Upper lobe of right lung (tissue), 1 donor: ENCODE measurements at places on chromosomes 1 and 21.

GRCh38 chr1:27621051-27621920, 13.7 kb downstream of the FGR start:
- H3K27ac ChIP-seq = peak overlapping the region; percentile 3
- no peak for DNase-seq
- H3K4me3 ChIP-seq = no peak overlapping the region
- H3K27me3 ChIP-seq = no peaks in the 10 kb centered on the region
- peaks cover 34% of the 10 kb centered on the region for H3K4me1 ChIP-seq

DNA sequence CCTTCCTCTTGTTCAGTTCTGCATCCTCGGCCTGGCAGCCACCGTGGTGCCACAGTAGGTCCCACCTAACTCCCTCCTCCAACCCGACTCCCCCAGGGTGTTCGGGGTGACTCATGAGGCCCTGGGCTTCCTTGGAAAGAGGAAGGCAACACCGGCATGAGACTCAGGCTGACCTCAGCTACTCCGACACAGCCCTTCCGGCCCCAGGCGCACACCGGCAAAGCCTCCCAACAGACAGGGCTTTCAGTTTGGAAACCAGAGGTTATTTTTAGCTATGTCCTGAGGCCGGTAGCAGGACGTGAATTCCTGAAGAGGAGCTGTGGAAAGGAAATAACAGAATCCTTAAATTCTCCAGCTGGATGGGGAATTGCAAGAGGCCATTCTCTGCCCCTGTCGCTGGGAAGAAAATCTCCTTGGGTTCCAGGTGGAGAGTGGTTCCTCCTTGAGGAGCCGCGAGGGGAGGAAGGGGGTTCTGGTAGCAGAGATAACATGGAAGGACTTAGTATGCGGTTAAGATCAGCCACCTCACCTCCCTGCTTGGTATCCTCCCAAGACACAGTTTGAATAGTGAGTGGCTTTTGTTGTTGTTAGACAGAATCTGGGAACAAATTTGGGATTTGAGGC, 24.4 kb downstream of the PLXNA2 start:
- H3K4me3 ChIP-seq = no peak overlapping the region
- peaks cover 30% of the 10 kb centered on the region for H3K36me3 ChIP-seq
- no peaks in the 10 kb centered on the region for H3K27me3 ChIP-seq
- DNase-seq = peak; percentile 79
- H3K27ac ChIP-seq = peak overlapping the region; percentile 71
- peaks cover 66% of the 10 kb centered on the region for H3K4me1 ChIP-seq

GRCh38 chr1:235408503-235408960, 41.3 kb downstream of the TBCE start:
- H3K4me1 ChIP-seq = no peaks in the 10 kb centered on the region
- no peak overlapping the region for H3K27ac ChIP-seq
- no peaks in the 10 kb centered on the region for H3K36me3 ChIP-seq
- no peak for DNase-seq

DNA sequence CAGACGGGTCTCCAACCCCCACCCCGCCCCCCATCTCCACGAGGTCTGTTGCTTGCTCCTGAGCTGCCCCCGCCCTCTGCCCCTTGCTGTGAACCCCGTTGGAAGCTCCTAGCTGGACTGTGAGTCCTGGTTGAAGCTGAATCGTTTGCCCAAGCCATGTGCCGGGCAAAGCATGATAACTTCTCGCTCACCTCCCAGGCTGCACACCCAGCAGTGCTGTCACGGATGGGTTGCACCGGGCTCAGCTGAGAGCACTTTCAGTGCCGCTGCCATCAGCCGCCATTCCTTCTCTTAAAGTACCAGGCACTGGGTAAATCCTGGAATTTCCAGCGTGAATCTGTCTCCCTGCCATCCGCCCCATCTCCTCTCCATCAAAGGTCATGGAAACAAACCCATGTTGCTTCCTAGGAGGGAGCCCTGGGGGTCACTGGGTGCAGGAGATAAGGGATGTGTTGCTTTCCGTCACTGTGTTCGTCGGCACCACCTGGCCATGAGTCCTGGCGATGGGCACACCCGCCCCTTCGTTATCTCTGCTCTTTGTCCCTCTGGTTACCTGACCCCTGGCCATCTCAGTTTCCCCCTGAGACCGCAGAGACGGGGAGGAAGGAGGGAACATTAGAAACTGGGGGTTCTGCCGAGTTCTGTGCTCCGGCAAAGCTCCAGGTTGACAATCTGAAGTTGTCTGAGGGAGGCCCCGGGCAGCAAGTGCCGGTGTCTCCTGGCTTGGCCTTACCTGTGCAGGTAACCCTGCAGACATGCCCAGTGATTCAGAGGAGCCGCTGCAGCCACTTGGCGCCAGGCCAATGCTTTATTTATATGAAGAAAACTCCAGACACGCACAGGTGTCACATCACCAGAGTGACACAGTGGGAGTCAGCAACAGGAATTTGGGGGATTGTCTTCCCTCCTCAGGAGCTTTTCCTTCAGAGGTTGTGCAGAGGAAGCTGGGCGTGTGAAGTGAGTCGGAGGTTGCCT, 2.7 kb downstream of the PDE9A start:
- DNase-seq = no peak
- H3K27me3 ChIP-seq = peaks cover 4% of the 10 kb centered on the region
- no peak overlapping the region for H3K27ac ChIP-seq

DNA sequence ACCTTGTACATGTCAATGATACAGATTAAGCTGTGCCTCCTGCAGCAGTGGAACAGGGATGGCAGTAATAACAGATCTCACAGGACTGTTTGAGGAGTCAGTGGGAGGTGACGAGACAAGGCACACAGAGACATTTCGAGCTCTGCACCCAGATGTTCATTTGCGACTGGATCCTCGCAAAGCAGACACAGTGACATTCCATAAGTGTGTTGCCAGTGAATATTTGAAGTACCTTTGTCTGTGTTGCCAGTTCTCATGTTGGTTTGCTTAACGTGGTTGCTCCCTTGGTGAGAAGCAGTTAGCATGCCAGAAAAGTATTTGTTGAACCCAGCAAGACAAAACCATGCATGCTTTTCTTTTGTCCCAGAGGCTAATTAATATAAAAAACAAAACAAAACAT, 67.0 kb downstream of the NID1 start:
- H3K36me3 ChIP-seq = peaks cover 8% of the 10 kb centered on the region
- DNase-seq = no peak
- H3K4me1 ChIP-seq = peaks cover 12% of the 10 kb centered on the region

DNA sequence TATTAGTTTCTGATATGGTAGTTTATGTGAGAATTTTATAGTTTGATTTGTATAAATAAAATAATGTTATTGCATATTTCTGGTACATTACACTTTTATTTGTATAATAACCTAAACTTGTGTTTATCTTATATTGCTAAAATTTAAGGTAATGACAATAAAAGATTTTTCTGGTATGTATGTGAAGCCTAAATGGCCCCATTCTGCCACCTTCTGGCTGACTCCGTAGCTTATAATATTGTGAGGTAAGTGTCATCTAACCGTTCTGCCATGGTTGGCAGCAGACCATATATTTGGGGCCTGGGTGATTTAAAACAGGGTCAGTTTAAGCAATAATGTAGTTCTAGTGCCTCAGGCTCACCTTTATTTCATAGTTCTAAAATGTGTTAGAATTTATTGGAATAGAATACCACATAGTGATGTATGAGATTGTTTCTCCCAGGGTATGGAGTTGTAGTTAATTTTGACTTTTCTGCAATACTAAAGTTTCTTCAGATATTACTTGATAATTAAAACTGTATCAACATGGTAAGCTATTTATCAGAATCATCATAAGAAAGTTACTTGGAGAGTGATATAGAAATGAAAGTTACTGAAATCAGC, 21.2 kb upstream of the PRKACB start:
- H3K4me3 ChIP-seq = no peak overlapping the region
- no peak for DNase-seq
- no peaks in the 10 kb centered on the region for H3K27me3 ChIP-seq
- H3K4me1 ChIP-seq = no peaks in the 10 kb centered on the region
- H3K27ac ChIP-seq = no peak overlapping the region

DNA sequence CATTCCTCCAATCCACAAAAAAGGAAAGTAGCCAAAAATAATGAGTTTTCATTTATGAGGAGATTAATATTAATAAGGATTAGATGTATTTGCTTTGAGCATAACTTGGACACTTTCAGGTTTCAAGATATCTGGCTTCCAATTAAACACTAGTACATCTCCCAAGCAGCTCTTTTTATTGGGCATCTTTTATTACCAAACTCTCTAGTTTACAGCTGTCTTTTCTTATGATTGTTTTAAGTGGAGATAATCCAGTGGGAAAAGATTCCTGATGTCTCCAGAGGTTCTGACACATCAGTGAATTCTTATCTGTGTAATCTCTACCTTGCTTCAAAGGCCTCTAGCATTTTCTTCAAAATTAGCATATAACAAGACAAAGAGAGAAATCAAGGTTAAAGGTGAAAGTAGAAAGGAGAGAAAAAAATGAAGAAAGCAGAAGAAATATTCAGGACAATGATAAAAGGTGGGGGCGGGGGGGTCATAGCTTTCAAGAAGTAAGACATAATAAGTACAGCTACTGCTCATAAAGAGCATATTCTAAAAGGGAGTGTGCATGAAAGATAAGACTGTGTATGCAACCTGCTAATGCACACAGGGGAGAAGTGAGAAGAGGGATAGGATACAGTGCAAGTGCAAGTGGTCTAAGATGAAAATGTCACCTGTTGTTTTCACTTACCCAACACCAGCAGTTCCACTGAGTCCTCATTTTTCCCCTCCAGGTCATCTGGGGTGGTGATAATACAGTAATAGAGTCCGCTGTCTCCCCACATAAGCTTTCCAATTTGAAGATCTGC, 19.1 kb downstream of the ILDR2 start:
- H3K27me3 ChIP-seq = peaks cover 5% of the 10 kb centered on the region
- H3K27ac ChIP-seq = no peak overlapping the region
- H3K4me1 ChIP-seq = no peaks in the 10 kb centered on the region
- no peak overlapping the region for H3K4me3 ChIP-seq
- H3K36me3 ChIP-seq = no peaks in the 10 kb centered on the region
